ENCODE measurements at places on chromosomes 7 and 10.
A peak's percentile ranks its signal among the peaks of the same experiment; 100 is the strongest.

GRCh38 chr7:17020250-17020649, 138.5 kb upstream of the AGR3 start:
- DNase-seq, result no peak

DNA sequence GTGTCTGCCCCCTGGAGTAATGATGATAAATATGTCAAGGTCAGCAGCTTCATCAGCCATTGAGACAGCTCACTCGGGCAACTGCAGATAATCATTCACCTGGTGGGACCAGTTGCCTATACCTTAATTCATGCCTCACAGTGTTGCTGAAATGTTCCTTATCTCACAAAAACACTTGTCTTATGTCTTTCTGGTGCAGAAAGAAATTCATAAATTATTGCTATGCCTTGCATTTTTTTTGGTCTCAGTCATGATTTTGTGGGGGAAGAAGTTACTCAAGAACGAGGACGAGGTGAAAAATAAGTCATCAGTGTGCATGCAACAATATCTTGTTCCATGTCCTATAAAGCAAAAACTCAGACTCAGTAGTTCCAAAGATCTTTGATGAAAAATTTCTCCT, 16.0 kb downstream of the TRIL start:
- no peak for DNase-seq

- no peak for DNase-seq
Measured at GRCh38 chr10:7487528-7487927, 76.7 kb upstream of the SFMBT2 start.

- DNase-seq, result no peak
Measured at GRCh38 chr7:1798191-1798590, 128.1 kb downstream of the ELFN1 start.

DNA sequence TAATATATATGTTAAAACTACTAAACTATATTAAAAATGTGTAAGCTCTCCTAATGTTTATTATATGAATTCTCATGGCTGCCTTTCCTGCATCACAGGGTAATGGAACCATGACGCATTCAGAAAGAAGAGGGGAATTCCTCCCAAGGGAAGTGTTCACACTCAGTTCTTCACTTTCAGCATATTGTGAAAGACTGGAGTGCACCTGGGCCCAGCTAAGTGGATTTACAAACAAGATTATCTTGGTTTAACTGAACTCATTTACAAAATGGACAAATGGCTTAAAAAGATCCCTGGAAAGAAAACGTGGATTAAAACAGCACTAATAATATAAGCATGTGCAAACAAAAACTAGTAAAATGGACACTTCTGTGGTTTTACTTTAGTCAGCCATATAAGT, 149.8 kb downstream of the DOCK4 start:
- no peak for DNase-seq

DNA sequence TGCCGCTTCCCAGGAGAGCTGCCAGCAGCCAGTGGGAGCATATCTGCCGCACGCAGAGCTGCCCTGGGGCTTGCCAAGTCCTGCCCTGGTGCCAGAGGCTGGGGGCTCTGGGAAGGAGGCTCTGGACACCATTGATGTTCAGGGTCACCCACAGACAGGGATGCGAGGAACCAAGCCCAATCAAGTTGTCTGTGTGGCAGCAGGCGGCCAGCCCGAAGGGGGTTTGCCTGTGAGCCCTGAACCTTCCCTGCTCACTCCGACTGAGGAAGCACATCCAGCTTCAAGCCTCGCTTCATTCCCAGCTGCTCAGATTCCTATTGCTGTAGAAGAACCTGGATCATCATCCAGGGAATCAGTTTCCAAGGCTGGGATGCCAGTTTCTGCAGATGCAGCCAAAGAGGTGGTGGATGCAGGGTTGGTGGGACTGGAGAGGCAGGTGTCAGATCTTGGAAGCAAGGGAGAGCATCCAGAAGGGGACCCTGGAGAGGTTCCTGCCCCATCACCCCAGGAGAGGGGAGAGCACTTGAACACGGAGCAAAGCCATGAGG, 94.6 kb downstream of the TACC2 start:
- no peak for DNase-seq

DNA sequence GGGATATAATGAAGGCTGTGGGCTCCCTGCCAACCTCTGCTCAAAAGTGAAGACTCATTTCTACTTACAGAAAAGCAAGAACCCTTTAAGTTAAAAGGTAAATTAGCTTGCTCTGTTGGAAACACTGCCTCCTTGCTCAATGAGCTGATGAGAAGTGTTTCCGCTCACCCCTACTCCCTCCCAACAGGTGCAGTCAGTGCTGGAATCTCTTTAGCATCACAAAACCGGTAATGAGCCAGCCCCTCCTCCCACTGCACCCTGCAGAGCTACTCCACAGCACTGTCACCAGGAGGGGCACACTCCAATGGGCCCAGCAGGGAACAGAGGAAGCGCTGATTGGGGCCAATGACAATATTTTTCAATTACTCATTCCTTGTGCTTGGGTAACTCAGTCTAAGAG, 262.5 kb downstream of the TCERG1L start:
- DNase-seq, result no peak

DNA sequence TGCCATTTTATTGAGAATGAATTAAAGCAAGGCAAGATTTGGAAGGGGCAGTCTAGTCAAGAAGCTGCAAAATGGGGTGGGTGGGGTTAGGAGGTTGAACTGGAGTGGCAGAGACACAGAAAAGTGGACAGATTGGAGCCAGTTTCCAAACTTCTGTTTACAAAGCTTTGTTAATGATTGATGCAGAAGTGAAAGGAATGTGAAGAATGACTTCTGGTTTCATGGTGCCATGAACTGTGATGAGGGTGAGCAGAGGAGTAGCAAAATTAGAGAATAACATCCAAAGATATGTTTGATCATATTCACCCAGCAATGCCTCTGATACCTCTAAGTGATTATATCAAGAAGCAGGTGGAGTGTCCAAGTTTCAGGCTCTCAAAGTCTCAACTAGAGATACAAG, 1118.0 kb upstream of the C7orf33 start:
- DNase-seq, result no peak

DNA sequence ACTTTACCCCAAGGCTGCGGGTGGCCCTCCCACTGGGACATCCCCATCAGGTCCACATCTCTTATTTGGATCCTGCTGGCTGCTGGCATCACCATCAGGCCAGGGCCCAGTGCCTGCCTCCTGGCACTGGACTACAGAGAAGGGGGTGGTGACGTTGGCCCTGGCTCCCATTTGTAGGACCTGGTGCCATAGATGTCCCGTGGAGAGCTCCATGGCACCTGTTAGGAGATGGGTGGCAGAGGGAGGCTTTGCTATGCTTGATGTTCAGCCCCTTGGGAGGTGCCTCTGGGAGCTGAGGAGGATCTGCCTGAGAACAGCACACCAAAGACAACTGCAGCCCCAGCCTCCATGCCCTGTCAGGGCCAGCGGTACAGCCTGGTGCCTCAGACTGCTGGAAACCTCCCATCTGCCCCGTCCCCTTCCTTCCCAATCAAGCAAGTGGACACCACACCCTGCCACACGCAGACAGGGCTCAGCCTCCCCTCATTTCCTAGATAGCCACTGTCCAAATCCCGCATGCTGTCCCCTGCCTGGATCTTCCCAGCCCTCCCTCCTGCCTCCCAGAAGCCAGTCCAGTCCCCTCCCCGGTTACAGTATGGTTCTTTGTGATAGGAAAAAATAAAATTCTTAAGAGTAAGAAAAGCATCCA, 230.0 kb upstream of the GRB10 start:
- DNase-seq, result no peak

DNA sequence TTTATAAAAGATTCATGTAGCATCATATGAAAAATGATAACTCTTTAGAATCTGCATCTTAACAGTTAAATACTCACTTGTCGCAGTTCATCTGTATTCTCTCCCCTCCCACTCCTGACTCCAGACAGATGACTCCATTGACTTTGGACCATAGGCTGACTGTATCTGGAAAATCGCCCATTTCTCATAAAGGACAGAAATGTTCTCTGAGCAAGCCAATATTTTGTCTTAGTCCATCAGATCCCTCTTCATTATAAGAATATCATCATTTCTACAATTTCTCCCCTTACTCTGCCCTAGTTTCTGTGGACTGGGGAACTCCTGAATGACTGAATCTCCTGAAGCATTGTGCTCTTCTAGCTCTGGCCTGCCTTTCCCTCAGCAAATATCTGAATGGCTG, 125.4 kb downstream of the SEMA3D start:
- DNase-seq, result no peak

- DNase-seq, result no peak
Measured at GRCh38 chr10:86520871-86521677, 518 bp downstream of the WAPL start.

GRCh38 chr10:100766693-100767421, 21.5 kb downstream of the PAX2 start:
- no peak for DNase-seq

GRCh38 chr10:33706191-33706590, 371.7 kb upstream of the NRP1 start:
- DNase-seq, result peak; percentile 83

GRCh38 chr10:70599791-70600190, 2.8 kb downstream of the PRF1 start:
- DNase-seq, result no peak

DNA sequence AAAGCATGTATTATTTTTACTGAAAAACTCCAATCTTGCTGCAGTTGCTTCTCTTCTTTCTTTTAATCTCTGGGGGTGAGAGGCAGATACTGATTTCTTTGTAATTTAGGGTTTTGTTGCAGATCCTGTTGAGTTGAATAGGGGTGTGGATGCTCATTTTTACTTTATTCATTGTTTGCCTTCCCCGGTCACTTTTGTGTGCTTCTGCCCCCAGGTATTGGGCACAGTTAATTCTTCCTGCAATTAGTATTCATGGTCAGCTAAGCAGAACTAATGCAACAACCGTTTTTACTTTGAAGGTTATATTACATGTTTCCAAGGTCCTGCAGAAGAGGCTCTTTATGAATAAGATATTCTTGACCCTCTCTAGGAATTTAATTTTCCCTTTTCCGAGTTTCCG, 96.4 kb downstream of the BUB3 start:
- no peak for DNase-seq

- no peak for DNase-seq
Measured at GRCh38 chr7:156222151-156222550, 409.9 kb upstream of the SHH start.

DNA sequence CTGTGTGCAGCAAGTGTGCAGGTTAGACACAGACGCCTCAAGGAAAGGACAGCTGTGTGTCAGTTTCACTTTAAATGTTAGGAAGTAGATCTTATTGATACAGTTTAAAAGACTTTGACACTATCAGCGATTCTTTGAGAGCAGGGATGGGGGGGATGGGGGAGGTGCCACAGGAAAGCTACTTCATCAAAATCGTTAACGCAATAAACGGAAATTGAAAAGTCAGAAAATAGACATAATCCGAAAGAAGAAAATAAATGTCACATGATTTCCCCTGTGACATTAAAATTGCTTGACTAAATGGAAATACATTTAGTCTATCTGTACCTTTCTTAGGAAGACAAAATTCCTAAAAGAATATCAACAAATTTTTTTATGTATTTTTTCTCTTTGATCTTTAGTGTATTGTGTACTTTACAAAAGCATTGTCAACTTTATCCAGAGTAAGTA, 476 bp upstream of the ZNF33B start:
- no peak for DNase-seq

DNA sequence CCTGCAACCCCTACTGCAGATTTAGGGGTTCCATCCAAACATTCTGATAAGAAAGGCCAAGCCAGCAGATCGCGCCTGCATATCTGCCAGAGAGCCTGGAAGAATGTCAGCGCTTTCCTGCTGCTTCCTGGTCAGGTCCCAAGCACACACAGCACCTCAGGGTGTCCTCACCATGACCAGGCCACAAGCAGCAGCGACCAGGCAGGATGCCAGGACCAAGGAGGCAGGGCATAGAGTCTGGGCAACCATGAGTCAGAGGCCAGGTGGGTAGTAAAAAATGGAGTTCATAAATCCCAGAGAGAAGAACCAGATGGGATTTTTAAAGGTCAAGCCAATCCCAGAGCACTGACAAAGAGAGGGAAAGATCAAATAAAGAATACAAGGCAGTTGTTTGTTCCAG, 5.5 kb upstream of the FAM131B start:
- no peak for DNase-seq

DNA sequence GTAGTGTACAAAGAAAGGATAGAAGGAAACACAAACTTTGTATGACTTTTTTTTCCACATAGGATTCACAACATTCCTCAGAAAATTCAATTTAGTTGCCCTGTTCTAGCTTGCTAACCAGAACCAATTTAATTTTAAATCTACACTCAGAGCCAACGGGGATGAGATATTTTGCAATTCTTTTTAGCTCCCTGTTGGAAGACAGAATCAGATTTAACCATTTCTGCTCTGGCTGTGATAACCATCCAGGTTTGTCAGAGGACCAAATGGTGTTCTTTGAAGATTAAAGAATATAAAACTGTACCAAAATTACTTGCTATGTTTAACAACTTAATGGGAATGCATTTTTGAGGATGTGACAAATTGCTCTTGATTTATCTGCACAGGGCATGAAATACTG, 319.7 kb downstream of the HPSE2 start:
- DNase-seq, result no peak

- DNase-seq, result no peak
Measured at GRCh38 chr7:144818511-144818910, 17.3 kb downstream of the TPK1 start.

DNA sequence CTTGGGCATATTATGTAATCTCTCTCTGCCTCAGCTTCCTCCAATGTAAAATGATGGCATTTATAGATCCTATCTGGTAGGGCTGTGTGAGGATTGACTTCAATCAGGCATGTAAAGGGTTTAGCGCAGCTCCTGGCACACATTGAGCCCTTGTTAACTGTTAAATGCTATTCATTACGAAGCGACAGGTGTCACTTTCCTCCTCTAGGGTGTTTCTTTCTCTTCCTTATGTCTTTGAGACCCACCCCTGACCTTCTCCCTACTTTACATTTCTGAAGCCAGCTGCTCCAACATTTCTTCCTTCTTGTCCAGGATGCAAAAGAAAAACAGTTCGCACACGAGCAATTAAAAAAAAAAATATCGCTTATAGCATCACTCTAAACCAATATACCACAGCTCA, 5.7 kb upstream of the R3HCC1L start:
- no peak for DNase-seq

GRCh38 chr7:137891016-137891655, 44.4 kb upstream of the DGKI start:
- no peak for DNase-seq

GRCh38 chr10:117159390-117159789, 21.3 kb upstream of the VAX1 start:
- DNase-seq, result no peak

DNA sequence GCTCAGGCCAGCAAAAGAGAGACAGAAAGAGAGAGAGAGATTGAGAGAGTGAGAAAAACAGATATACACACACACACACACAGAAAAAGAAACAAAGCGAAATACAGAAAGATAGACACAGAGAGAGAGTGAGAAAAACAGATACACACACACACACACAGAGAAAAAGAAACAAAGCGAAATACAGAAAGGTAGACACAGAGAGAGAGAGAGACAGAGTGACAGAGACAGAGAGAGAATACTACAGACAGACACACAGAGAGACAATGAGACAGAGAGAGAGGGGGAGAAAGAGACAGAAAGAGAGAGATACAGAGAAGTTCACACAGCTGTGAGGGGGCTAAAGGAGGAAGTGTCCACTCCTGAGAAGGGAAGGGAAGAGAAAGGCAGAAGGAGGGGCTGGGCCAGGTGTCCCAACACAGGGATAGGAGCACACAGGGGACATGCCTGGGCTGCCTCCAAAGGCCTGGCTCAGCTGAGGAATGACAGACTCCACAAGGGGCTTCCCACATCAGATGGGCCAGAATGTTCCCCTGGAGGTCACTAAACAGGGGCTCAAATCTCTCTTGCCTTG, 4.3 kb downstream of the GCK start:
- no peak for DNase-seq

- no peak for DNase-seq
Measured at GRCh38 chr10:10332786-10333185, 684.9 kb upstream of the CELF2 start.

GRCh38 chr7:136079478-136079892, 102.3 kb upstream of the MTPN start:
- DNase-seq, result no peak

Measured in GM04503 (cell line).